CD4-positive, CD25-positive, alpha-beta regulatory T cell (primary cell): ENCODE measurements at places on chromosomes 4 and X. TPM values are rescaled to one million over a fixed set of nuclear protein-coding genes. Genes with fewer than 3 reads are reported as not detected.

DNA sequence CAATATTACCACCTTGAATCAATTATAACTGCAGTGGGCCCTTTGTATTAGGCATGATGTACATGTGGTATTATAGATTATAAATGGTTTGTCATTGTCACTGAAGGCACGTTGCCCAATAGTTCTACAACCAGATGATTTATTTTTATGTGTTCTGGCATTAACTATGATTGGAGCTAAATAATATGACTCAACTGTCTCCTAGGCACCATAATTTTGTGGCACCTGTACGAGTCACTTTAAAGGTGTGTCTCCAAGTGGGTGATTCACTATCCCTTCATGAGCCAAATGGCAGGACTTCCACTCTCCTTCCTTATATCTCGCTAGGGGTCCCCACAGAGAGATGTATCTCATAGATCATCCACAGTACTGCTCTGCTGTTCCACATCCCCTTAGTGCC lies 6.1 kb upstream of the SMPX start:
- no peak for DNase-seq

GRCh38 chr4:128334256-128334655 lies 46.6 kb upstream of the PGRMC2 start:
- no peak for DNase-seq

DNA sequence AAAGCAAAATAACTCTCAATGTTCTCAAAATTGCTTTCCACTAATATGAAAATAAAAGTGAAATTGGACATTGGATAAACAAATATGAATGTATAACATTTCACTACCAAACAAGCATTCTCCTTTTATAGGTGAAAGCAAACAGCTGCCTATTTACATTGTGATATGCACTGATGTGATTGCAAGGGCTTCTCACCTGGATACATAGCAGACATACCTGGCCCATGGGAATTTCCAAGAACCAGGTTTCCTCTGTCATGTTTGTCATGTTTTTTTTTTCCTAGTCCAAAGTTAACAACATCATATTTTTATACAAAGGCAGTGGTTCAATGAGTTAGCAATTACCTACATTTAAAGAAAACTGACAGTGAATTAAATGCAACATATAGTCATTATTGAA lies 228.5 kb downstream of the ANKRD50 start:
- DNase-seq, result no peak

DNA sequence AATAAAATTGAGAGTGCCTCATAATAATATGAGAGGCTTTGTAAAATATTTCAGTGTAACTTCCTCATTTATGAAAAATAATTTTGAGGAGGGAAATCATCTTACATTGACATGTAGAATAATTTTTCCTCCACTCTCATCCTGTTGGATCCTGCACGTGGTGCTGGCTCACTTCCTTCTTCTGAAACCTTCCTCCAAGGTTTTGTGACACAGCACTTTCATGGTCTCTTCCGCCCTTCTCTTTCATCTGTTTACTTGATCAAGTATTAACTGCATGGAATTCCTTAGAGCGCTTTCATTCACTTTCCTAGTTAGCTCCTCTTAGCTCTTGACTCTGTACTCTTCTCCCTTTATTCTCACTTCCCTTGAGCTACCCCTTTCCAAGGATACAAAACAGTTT lies 246.5 kb downstream of the RAPGEF2 start:
- DNase-seq, result no peak

DNA sequence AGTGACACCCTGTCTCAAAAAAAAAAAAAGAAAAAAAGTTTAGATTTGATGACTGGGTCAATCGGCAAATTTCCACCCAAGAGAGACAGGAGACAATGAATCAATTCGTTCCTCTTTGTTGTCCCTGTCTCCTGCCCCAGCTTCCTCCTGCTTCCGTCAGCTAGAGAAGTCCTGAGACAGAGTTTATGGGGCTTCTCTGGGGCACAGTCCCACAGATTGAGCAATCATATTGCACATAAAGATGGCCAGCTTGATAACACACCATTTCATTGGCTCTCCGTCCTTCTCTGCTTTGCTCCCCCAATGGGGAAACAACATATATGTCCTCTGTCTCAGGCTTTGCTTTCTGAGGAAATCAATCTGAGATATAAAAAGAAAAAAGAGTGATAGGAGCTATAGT lies 78.4 kb upstream of the FUNDC1 start:
- DNase-seq, result no peak

DNA sequence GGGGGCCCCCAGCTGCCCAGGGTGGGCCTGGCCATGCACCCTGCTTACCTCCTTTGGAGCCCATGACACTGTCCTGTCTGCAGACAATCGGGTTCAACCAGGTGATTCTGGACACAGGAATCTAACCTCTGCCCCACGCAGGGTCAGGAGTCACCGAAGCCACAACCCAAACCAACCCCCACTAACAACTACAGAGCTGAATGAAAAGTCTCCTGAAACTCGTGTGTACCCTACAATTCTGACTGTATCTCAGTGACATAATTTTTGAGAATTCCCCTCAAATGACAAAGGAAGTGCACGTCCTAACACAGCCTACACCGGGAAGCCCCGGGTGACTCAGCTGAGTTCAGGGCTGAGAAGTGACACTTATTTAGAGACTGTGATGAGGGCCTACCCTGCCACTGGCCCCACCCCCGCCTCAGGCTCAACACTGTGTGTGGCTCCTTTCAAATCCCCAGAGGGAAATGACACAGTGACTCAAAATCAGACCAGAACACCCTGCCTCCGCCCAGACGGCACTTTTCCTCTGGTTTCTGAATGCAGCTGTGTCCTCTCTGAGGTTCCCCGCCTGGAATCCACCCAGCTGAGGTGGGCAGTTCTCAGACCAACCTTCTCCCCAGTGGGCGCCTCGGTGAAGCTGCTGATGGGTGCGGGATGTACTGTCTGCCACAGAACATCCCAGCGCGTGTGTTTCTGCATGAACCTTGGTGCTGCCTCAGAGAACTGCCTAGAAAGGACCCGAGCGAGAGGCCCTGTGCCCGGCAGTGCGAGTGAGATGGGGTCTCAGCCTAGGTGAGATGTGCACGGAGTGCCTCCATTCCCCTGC lies 9.9 kb downstream of the TNIP2 start:
- DNase-seq, result peak; percentile 73

DNA sequence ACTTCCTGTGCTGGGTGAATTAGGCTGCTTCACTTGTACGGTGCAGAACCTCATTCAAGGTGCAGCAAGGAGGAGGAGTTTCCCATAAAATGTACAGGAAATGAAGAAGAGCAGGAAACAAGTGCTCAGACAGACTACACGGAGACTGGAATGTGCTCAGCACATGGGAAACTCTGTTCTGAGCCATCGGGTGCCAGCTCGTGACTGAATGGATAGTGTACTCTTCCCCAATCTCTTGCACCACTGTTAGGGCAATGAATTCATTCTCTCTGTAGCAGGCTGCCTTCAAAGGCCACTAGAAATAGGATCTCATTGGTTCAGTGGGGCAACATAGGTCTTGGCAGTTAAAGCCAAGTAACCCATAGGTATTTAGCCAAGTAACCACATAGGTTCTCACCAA lies 200.0 kb upstream of the LDB2 start:
- DNase-seq, result no peak

GRCh38 chr4:30865691-30866090 lies 145.5 kb downstream of the PCDH7 start:
- DNase-seq, result no peak

GRCh38 chr4:53905941-53906377 lies 158.4 kb downstream of the CHIC2 start:
- DNase-seq, result no peak

DNA sequence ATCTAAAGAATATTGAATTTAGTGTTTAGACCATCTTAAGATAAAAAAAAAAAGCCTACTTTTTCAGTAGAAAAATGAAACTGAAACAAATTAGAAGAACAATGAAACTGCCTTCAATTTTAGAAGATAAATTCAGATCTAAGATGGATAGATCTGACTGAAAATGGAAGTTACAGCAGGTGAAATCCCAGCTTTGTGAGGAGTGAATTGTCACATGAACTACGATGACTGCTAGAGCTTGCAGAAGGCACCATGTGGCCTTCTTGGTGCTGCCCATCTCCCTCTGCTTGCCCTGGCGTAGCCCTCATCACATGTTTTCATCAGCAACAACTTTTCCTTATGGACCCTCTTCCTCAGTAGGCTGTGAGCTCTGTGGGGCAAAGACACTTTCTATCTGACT lies 51.4 kb upstream of the EMCN start:
- DNase-seq, result no peak

GRCh38 chr4:81166458-81167160 lies 48.4 kb downstream of the PRKG2 start:
- DNase-seq, result no peak

GRCh38 chr4:1579001-1579900 lies 104.9 kb downstream of the FAM53A start:
- peak; percentile 69 for DNase-seq

GRCh38 chr4:2914256-2915126 lies 48.7 kb downstream of the NOP14 start:
- DNase-seq, result no peak

- no peak for DNase-seq
Measured at GRCh38 chr4:70688795-70689231, 481 bp downstream of the UTP3 start.

The DCLK2 gene
- total RNA-seq, result 0.12 TPM

The SHROOM4 gene
- total RNA-seq, result 0.17 TPM

The MAGEC3 gene
- total RNA-seq, result not detected

The VBP1 gene
- 22.9 TPM for total RNA-seq
